ENCODE measurements at places on chromosomes 5 and 9.
A peak's percentile ranks its signal among the peaks of the same experiment; 100 is the strongest.

DNA sequence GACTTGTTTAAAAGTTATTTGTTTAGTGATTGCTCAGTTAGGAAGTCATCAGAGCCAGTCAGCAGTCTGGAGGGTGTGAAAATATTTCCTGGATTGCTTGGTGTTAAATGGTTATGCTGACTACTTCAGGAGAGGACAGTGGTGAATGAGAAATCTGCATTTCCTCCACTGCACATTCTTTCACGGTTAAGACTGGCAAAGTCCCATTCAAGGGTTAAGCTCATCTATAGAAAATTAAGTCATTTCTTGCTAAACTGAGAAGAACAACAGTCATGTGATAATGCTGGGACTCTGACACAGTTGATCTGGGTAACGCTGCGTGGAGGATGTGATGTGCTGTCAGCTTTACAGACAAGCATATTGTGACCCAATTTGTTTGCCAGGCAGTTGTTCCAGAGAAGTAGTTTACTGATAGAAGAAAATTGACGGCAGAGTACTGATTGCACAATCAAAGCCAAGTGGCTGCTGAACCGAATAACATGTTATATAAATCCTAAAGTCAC, 80.4 kb downstream of the GRAMD2B start:
- no peak for DNase-seq

- DNase-seq: no peak
Observed at GRCh38 chr9:102474357-102474756, 520.8 kb upstream of the CYLC2 start.

DNA sequence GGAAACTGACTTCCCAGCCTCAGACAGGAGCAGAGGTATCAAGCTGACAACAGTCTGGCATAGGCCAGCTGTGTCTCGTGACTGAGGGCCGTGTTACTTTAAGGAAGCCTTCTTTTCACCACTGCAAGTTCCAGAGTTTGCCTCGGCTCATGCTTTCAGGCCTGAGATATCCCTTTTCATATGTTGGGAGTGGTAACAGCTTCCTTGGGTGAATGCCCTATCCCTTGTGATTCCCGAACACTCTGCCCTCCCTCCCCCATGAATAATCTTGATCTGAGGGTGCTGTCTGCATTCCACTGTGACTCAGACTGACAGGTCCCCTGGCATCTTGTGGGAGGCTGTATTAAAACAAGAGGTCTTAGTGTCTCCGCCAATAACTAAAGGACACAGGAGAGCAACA, 49.7 kb upstream of the ARL15 start:
- no peak for DNase-seq

GRCh38 chr9:96883922-96884321, 29.6 kb upstream of the ZNF782 start:
- DNase-seq: no peak

DNA sequence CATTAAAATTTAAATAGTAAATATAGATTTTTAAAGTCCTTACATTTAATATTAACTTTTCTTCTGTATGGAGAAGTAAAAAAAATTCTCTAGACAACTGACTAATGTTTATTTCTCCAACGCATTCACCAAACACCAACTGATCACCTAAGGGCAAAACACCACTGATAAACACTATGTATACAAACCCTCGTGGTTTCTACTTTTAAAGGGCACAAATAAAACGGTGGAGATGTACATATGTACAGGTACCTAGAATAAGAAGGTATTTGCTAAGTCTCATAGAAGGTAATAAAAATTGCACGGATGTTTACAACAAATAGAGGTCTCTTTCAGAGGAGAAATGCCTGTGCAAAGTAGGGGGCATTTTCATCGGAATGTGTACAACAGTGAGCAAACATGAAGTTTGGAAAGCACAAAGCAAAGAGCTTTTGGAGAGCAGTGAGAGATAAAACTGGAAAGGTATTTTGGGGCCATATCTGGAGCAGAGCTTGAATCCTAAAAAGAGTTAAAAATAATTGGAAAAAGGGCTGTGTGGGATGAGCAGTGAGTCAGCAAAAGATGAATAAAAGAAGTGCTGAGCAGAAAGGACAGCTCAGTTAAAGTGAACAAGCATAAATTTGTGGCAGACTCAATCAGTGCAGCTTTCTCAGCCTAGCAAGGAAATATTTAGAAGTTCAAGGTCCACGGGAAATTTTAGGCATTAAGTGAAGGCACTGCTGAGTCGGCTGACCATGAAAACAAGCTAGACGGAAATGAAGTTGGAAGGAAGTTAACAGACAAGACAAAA, 160.0 kb downstream of the TMEM161B start:
- DNase-seq: no peak

GRCh38 chr9:113989017-113989713, 88.9 kb downstream of the AMBP start:
- no peak for DNase-seq

DNA sequence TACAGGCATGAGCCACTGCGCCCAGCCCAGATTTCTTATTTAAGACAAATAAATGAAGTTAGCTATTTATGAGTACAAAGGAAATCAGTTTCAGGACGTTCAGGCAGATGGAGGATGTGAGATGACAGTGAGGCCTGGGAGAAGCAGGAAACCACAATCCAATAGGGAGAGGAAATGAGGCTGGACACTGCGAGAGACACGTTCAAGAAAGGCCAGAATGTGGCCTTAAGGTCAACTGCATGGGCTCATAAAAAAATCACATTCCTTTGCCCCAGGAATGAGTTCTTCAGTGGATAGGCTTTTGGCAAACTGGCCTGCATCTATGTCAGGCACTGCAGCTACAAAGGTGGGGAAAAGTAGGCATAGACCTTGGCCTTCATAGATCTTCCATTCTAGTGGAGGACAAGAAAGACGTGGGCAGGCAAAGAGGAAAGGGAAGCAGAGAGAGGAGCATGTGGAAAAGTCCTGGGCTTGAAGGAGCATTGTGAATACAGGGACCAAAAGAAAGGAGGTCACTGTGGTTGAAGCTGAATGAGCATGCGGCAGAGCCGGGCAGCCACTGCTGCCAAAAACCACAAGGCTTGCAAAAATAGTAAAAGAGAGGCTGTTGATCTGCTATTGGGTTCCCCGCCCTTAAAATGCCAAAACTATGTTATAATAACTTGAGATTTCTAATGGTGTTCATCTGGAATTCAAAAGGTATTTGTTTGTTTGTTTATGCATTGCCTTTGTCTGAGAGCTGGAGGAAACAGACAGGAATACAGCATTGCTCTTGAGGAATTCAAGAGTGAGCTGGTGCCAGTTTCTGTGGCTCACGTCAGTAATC, 133.0 kb downstream of the GNA14 start:
- no peak for DNase-seq

- peak; percentile 73 for DNase-seq
Observed at GRCh38 chr9:136629879-136630661, 32.6 kb upstream of the EGFL7 start.

- no peak for DNase-seq
Observed at GRCh38 chr5:72947498-72947897, 8.3 kb upstream of the FCHO2 start.

DNA sequence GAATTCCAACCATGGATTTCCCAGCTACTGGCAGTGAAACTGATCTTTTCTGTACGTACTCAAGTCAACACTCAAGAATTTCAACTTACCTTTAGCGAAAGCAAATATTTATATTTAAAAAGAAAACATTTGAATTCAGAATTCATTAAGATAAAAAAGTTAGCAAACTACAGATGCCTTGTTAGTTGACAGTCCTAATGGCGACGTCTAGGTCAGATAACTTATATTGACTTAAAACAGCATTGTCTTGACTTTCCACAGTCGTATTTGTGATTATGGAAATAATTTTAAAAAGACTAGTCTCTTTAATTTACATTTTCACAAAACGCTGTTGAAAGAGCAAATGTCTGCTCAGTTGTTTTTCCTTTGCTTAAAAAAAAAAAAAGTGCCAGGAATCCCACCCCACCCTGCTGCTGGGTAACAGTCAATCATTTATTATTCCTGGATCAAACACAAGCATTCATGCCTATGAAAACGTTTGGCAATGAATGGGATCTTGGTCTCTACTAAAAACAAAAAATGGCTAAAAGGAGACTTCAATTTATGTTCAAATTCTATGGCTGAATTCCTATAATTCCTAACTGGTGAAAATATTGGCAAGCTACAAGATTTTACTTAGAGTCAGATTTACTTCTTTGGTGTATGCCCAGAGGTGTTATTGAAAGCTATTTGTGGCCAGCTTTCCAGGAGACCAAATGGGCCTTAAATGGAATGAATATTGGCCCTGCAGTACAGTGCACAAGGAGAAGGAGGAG, 22.0 kb downstream of the OR2S2 start:
- no peak for DNase-seq

- peak; percentile 17 for DNase-seq
Observed at GRCh38 chr5:109688630-109688969, 1.1 kb upstream of the MAN2A1 start.

DNA sequence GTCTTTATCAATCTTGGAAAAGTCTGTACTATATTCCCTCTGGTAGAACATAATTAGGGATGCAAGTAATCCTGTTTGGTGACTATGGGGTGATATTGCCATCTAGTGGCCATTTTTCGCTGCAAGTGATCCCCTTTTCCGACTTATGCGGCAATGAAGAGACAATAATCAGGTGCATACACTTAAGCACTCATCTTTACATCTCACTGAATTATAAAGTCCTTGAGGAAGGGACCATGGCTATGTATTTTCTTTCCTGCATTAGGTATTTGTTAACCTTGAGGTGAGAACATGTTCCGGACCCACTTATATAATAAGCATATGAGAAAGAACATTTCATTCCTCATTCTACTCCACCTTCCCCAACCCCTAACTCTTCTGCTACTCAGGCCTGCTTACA, 19.6 kb upstream of the LIX1 start:
- peak; percentile 55 for DNase-seq

DNA sequence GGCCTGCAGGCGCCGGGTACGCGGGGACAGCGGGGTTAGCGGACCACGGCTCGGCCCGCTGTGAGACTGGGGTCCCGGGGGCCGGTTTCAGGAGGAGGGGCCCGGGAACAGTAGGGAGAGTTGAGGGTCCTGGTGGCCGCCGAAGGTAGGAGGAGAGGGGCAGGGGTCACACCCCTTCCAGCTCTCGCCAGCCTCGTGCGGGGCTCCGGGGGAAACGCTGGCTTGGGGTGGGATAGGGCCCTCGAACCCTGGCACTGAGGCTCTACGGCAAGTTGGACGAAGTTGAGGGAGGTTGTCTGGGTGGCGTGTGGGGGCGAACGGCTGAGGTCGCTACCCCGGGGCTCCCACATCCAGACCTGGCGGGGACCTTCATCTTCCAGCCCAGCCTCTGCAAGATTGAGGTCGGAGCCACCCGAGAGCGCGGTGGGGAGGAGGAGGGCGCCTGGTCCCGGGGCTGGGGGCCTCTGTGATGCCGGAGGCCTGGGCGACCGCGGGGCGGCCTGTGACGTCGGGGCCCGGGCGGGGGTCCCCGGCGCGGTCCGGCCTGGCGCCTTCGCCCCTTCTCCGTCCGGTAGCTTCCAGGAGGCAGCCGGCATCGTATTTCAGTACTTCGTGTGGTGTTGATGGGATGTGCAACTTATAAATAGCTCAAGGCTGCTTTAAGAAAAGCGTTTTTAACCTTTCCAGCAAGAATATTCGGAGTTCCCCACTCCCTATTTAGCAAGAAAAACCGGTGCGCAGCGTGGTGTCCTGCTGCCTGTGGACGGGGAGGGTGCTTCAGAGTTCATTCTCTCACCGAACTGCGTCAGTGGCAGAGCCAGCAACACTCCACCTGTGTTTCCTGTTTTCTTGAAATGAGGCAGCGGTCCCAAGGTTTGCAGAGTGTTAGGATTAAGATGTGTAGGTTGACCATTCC, 902 bp downstream of the HABP4 start:
- peak; percentile 45 for DNase-seq

- DNase-seq: no peak
Observed at GRCh38 chr9:32965999-32966722, 35.3 kb downstream of the APTX start.

GRCh38 chr5:151675611-151676313, 11.0 kb downstream of the SPARC start:
- no peak for DNase-seq

DNA sequence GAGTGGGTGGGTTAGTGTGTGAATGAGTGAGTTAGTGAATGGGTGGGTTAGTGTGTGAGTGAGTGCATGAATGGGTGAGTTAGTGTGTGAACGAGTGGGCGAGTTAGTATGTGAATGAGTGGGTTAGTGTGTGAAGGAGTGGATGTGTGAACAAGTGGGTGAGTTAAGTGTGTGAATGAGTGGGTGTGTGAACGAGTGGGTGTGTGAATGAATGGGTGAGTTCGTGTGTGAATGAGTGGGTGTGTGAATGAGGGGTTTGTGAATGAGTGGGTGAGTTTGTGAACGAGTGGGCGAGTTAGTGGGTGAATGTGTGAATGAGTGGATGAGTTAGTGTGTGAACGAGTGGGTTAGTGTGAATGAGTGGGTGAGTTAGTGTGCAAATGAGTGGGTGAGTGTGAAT, 34.0 kb downstream of the NKD2 start:
- no peak for DNase-seq

GRCh38 chr9:123282362-123283047, 14.1 kb upstream of the STRBP start:
- no peak for DNase-seq

- DNase-seq: peak; percentile 61
Observed at GRCh38 chr9:130239741-130240241, 25.8 kb upstream of the HMCN2 start.

GRCh38 chr9:6566409-6567139, 79.0 kb downstream of the GLDC start:
- DNase-seq: peak; percentile 43

DNA sequence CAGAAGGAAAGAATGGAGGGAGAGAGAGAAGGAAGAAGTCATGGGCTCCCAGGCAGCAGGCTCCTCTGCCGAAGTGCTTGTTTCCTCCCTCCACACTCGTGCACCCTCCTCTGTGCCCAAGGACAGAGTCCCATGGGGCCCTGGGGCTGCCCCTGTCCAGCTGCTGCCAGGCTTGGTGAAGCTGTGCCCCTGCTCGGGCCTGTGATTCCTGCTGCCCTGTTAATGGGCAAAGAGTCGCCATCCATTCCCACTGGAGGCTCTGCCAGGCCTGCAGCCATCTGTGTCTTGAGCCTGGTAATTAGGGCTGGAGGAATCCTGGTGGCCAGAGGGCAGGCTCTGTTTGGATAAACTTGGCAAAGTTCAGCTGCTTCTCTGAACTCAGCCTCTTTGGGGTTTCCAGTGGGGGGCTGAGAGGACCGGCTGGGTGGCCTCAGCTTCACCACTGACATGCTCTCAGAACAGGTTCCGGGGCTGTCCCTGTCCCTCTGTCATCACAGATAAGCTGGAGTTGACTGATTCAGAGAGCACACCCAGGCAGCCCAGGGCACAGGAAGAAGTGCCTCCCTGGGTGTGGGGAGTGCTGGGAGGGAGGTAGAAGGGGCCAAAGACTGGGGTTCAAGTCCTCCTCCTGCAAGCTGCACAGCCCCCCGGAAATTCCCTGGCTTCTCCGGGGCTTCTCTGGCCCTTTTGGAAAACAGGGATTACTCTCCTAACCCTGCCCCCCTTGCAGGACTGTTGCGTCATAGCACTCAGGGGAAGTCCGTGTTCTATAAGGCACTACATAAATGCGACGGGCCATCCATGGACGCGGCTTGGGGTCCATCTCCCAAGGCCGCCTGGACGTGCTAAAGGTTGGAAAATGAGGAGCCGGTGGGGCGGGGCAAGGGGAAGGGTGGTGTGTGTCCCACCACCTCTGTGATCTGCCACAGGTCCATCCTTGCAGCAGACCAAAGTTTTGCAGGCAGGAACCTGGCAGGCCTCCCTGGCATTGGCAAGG, 154.8 kb downstream of the PAX5 start:
- no peak for DNase-seq

GRCh38 chr5:151202381-151203139, 21.3 kb downstream of the CCDC69 start:
- DNase-seq: peak; percentile 52
